Fibroblast of the aortic adventitia (primary cell): ENCODE measurements at places on chromosomes 16 and 17.

DNA sequence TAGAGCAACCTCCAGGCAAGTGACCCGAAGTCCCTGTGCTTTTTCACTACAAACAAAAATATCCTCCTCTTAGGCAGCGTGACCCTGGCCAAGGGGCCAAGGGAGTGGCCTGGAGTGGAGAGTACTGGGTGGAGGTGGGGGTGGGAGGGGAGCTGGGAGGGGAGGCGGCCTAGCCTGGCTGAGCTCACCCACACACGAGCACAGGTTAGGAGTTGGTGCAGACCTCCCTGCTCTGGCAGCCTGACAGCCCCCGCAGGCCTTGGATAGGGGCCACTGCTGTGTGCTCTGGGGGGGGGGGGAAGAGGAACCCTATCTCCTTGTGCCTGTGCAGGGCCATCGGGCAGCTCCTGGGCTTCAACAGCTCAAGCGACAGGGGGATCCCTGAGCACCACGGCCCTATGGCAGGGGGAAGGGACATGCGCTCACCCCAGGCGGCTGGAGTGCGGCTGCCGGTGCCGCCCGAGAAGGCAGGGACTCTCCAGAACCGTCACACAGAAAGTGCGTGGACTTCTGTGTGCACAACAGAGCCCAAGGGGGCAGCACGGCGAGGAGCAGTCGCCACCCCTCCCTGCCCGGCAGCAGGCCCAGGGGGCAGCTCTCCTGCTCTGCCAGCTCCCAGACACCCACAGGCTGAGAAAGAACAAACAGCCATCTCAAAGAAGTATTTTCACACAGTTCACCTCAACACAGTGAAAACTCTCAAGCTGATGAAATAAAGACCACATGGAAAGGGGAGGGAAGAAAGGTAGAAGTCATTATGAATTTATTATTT, 13.3 kb downstream of the SLC16A3 start:
- DNase-seq: peak; percentile 58

DNA sequence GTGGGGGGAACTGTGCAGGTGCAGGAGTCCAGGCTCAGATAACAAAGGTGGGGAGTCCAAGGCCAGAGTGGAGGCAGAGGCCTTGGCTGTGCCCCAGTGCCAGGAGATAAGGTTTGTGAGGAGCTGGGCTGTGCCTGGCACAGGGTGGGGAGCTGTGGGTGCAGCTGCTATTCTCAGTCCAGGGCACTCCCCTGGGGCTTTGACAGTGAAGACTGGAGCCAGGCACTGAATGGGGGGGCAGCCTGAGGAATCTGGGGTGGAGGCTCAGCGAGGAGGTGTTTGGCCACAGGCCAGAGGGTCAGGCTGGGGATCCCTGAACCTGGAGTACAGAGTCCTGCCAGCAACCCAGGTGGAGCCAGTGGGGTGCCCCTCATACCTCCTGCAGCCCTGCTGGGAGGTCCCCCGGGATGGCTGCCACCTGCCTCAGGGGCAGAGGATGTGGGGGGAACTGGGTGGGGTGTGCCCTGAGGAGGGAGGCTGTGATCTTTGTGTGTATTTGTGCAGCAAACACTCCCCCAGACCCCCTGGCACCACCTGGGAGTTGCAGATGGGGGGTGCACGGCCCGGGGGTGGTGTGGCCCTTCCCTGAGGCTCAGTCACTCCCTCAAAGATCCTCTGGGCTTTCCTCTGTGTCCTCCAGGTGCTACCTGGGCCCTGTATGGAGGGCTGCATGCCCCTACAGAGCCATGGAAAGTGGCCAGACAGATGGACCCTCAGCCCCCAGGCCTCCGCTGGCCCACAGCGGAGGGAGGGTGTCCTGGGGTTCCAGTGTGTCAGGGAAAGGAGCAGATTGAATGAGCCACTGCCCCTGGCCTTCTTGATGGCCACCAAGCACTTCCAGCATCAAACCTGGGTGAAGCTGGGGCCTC, 44.5 kb upstream of the SMPD3 start:
- DNase-seq: no peak

DNA sequence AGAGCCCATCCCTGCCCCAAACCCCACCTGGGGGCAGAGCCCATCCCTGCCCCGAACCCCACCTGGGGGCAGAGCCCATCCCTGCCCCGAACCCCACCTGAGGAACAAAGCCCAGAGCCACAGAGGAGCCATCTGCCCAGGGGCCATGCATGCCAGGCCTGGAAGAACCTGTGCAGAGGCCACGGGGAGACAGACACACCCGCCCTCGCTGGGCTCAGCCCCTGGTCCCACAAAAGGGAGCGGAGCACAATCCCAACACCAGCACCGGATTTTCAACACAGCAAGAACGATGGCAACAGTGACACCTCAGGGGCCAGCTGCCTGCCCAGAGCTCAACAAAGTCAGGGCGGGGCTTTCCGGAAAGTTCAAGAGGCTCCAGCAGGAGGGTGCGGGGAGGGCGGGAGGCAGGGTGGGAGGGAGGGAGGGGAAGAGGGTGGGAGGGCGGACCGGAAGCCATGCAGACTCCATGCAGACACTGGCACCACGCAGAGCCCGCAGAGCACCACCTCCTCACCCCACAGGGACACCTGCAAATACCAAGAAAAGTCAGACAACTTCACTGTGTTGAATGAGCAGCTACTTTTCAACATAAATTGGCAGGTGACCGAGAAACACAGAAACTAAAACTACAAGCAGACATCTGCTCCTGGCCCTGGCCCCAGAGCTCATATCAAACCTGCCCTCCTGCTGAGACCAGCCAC, 27.9 kb upstream of the C16orf95 start:
- DNase-seq: peak; percentile 20

- DNase-seq: peak; percentile 9
Measured at GRCh38 chr17:58172369-58173071, 5.7 kb downstream of the OR4D2 start.

- DNase-seq: peak; percentile 40
Measured at GRCh38 chr16:56530872-56531271, 11.0 kb upstream of the BBS2 start.
